ENCODE measurements at places on chromosomes 12 and 14. TPM values are rescaled to one million over a fixed set of nuclear protein-coding genes. Genes with fewer than 3 reads are reported as not detected.

Gene ADCY6
- 15.8 TPM for total RNA-seq

Gene DAO
- not detected for total RNA-seq

Gene DICER1
- 20.4 TPM for total RNA-seq

Gene P3H3
- total RNA-seq: 26.1 TPM

Gene WDHD1
- 13.5 TPM for total RNA-seq

Gene MEG3
- total RNA-seq: 60.4 TPM

Gene ANO2
- total RNA-seq: not detected

Gene PGF
- 2.7 TPM for total RNA-seq

Gene NPFF
- not detected for total RNA-seq

Gene TESPA1
- not detected for total RNA-seq

Gene MED6
- total RNA-seq: 42.0 TPM

Gene PTCSC3
- total RNA-seq: not detected

Gene CNTN1
- 56.7 TPM for total RNA-seq

Gene ACOT6
- total RNA-seq: not detected

Gene ARG2
- total RNA-seq: 1.3 TPM
